ENCODE measurements at places on chromosomes 7 and 10. TPM values are rescaled to one million over a fixed set of nuclear protein-coding genes. Genes with fewer than 3 reads are reported as not detected.

GRCh38 chr10:42783181-42783549, 570 bp downstream of the BMS1 start:
- DNase-seq: no peak

DNA sequence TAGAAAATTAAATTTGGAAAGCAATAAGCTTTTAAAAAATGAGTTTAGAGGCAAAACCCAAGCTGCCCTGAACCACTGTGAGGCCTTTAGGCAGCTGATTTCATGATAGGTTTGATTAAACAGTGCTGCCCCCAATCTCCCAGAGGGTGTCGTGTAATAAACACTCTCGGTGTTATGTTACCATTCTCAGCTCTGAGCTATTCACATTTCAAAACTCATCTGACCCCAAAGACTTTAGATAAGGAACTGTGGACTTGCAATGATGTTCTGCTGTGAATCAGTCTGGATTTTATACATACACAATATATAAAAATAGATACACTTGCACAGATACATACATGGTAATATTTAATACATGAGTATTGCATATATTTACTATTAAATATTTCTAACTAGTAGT, 120.4 kb downstream of the MALRD1 start:
- DNase-seq: no peak

DNA sequence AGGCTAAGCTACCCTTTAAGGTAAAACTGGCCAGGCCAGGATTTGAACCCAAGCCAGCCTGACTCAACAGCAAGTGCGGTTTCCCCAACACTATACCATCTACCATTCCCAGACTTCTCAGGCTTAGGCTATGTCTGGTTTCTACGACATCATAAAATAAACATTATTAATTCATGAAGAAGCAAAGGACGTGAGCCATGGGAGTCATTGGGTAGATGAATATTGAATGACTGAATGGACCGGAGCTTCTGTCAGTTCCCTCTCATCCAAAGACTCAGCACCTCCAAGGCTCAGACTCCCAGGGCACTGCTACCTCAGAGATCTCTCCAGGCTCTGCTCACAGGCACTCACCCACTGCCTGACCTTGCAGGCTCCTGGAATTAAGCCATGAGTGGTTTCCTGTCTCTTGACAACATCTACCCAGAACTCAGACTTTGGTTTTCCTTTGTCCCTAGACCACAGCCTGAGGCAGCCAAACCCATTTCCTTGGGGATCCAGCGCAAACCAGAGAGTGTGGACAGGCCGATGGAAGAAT, 64.6 kb upstream of the STEAP1B start:
- no peak for DNase-seq

The BBIP1 gene
- 22.3 TPM for total RNA-seq

DNA sequence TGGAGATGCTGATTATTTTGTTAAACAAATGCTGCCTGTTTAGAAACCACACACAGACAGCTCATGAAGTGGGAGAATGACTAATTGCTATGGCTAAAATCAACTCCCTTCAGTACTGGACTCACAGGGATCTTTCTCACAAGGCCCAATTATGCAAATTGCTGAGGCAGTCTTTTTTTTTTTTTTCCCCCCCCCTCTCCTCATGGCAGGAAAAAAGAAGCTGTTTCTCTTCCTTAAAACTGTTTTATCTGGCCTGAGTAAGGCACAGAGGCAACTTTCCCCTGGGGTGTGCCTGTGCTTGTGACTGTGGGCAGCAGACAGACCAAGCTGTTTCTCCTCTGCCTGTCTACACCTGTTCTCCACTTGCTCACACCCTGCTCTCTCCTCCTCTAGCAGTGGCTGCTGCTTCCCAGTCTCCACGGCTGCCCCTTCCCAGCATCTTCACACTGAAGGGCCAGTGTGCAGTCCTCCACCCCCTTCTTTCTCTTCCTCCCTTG, 65.4 kb upstream of the STEAP1B start:
- no peak for DNase-seq

GRCh38 chr10:96703358-96703757, 17.0 kb downstream of the PIK3AP1 start:
- DNase-seq: no peak

DNA sequence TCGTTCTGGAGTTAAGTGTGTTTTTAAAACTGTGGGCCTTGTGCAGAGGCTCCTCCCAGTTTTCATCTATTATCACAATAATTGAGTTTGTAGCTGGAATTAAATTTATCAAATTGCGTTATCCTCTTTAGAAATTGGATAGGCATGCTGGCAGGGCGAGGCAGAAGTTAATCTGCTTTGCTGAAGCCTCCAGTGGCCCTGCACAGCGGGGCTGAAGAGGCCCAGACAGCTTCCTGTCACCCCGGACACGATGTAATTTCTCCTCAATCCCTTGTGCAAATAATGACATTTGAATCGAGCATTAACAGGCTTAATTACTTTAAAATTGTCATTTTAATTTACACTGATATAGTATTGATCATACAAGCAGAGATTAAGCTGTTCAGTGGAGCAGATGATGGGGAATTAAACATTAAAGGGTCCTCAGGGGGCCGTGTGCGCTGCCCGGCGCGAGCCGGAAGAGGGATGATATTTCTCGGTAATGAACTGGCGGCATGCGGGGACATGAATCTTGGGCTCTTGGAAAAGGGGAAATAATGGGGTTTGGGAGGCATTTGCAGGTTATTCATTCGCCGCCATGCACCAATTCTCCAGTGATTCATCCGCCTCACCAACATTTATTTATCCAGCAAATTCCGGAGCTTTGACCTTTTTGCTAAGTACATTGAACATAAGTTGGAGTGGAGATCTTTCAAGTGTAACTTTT, 118.5 kb downstream of the NKX6-2 start:
- no peak for DNase-seq

- DNase-seq: no peak
Observed at GRCh38 chr7:44219371-44220045, 18.7 kb downstream of the YKT6 start.

The GATA3 gene
- 0.31 TPM for total RNA-seq

- peak; percentile 73 for DNase-seq
Observed at GRCh38 chr10:1297566-1298301, 241.5 kb downstream of the WDR37 start.

DNA sequence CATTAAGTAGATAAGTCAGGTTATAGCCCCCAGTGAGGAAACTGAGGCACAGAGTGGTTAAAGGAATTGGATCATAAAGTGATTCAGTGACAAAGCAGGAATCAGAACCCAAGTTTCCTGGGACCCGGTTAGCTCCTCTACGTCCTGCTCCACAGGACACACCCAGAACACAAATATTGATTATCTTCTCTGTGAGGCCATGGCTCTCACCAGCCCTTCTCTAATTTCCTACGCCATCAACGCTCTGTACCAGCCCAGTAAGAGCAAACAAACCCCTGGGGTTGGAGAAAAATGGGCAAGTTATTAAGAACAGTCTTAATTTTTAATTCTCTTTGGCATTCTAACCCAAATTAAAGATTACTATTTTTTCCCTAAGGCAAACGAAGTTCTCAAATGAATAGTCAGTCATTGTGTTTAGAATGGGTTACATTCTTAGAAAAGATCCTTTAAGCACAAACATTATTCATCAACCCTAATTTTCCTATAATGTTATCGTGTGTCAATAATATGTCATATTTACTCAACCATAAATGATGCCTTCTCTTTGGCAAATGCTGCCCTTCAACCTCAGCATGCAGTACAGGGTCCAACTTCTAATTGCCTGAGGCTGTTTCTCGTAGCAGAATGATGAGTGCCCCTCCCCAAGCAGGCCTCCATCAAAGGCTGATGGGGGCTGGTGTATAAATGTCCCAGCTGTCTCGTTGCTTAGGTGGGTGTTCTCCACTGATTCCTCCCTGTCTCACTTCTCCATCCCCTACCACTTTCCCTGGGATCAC, 25.4 kb upstream of the TM9SF3 start:
- no peak for DNase-seq

- DNase-seq: no peak
Observed at GRCh38 chr10:107022600-107023354, 141.7 kb downstream of the SORCS1 start.

The CCDC146 gene
- total RNA-seq: 0.72 TPM

The ALKBH4 gene
- total RNA-seq: 23.9 TPM

Measured in H9 (cell line).